ENCODE measurements at places on chromosomes 6 and 20.
A peak's percentile ranks its signal among the peaks of the same experiment; 100 is the strongest.

DNA sequence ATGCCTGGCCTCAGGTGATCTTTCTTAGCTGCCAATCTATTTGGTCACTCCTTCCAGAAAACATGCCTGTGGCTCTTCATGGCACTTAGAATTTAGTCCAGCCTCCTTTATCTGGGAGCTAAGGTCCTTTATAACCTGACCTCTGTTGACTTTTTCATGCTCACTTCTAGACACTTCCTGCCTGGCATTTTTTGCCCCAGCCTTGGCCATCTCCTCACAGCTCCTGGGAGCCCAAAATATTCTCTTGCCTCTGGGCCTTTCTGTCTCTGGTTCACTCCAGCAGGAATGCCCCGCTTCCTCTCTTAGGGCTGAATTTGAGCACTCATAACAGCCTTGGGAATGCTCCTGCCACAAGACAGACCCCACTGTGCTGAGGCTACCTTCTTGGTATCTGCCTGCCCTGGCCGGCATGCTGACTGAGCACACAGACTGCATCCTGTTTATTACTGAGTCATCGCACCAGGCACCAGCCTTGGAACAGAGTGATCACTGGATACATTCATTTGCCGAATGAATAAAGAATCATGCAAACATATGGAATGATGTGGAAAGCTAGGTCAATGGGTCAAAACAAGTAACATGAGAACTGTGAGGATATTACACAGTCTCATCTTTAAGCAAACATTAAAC, 5.8 kb upstream of the EEF1E1 start:
- DNase-seq, result no peak

GRCh38 chr20:51422514-51423289, 119.8 kb downstream of the NFATC2 start:
- no peak for DNase-seq

- no peak for DNase-seq
These were observed 664.8 kb upstream of the MMS22L start for GRCh38 chr6:97947841-97948240.

DNA sequence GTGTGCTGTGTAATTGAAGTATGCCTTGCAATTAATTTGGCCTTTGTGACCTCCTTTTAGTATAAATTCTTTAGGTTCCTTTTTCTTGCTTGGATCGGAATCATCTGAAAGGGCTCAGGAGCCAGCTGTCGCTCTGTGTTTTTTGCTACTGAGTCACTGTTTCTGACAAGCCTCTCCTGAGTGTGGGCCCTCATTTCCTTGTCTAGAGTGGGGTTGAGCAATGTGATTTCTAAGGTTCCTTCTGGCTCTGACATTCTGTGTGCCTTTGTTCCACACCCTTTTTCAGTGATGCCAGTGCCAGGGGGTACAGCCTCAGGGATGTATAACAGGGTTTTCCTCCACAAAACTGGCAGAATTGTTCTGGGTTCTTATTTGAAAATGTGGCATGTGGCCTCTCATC, 26.5 kb downstream of the DAAM2 start:
- no peak for DNase-seq

DNA sequence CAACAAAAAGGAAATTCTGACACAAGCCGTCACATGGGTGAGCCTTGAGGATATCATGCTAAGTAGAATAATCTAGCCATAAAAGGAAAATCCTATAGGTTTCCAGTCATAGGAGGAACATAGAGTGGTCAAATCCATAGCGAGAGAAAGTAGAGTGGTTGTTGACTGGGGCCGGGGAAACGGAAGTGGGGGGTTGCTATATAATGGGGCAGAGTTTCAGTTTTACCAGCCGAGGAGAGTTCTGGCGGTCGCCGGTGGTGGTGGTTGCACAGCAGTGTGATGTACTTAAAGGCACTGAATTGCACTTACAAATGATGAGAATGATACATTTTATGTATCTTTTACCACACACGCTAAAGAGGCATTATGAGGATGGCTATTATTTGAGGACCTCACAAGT, 4.9 kb downstream of the GPR31 start:
- DNase-seq, result no peak

GRCh38 chr6:141210901-141211300, 921.8 kb upstream of the GJE1 start:
- no peak for DNase-seq

DNA sequence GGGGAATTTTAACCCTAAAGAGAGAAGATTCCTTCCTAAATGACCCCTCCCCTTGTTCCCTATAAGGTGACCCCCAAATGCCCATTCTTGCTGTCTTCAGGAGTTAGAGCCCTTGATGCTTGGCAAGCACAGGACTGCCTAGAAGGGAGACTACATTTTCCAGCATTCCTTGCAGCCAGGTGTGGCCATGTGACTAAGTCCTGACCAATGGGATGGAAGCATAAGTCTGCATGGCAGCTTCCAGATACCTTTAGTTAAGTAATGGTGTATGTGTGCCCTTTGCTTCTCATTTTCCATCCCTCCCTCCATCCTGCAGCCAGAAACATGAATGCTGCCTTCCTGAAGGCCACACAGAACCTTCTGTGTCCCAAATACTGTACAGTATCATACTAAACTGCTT, 5.5 kb downstream of the BFSP1 start:
- no peak for DNase-seq

DNA sequence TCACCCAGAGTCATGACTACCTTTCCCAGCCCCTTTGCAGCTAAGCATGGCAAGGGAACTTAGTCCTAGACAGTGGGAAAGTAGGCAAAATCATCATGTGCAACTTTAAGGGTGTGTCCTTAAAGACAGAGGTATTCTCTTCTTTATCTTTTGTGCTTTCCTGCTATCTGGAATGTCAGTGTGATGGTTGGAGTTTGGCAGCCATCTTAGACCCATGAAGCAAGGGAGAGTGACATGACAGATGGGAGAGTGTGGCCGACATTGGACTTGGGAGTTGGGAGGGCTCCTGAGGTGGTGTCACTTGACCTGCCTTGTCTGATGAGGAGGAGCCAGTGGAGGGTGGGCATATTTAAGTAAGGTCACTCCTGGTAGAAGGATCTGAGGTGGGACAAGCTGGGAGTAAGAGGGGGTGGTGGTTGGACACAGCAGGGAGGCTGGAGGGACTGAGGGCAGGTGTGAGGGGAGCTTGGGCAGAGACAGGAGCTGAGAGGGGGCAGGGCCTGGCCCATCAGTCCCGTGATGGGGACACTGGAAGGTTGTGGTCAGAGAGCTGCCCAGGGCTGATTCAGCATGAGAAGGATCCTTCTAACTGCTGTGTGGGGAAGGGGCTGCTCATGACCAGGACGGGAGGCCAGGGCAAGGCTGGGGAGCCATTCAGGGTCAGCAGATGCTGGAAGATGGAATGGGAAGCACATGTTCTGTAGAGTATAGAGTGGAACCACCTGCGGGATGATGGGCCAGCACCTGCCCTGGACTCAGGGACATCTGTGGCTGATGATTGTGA, 29.5 kb upstream of the SULF2 start:
- DNase-seq, result no peak

DNA sequence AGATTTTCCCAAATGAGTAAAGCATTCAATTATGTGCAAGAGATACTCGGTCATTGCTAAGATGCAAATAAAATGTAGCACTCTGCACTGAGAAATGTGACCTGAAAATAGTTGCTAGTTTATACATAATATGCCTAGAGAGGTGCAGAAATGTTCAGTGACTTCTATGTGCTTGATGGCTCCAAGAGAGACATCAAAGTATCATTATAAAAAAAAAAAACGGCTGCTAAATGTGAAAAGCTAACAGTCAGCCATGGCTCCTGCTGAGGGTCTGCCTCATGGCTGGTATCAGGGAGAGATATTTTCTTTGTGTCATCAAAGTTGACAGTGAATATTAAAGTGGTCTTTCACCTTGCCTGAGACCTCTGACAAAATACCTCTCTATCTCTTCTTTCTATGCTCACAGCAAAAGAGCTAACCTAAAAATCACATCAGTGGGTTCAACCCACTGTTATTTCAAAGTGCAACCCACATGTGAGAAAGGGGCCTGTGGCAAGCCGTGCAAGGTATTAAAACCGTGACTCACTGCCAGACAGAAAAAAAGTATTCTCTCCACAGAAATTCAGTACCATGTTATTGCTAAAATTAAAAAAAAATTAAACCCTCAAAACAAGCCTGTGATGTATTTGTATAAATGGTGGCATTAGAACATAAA, 259.0 kb downstream of the HIVEP2 start:
- DNase-seq, result no peak

DNA sequence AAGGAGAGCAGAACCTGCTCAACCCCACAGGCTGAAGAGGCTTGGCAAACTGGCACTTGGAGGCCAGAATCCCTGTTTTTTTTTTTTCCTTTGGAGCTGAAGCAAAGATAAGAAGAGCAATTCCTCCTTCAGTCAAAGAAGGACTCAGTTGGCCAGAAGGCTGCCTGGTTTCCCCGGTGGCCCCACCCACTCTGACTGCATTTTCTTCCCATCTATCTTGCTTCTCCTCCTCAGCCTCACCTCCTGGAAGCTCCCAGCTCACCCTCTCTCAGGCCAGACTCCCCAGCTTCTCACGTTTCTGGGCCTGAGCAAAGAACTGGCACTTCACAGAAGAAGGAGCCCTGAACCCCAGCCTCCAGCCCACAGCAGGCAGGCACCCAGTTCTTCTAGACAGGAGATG, 2.4 kb downstream of the LRFN2 start:
- no peak for DNase-seq

GRCh38 chr6:43927532-43928210, 157.7 kb downstream of the VEGFA start:
- peak; percentile 22 for DNase-seq

- peak; percentile 43 for DNase-seq
These were observed 9.4 kb upstream of the HDDC2 start for GRCh38 chr6:125310994-125311649.

DNA sequence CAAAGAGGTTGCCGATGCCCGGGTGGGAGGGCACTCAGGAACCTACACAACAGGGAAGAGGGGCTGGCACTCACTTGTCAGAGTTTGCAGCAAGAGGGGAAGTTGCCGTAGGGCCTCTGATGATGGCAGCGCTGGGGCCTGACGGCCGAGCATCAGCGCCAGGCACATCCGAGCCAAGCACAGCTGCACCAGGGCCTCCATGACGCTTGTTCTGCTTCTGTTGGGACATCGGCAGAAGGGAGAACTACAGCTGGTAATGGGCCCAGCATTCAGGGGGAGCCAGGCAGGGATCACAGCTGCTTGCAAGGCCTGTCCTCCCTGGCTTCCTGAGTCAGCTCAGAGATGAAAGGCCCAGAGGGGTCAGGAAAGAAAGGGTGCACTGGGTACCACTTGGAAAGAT, 367.7 kb downstream of the CDH4 start:
- DNase-seq, result no peak

- DNase-seq, result no peak
These were observed 34.0 kb downstream of the NCOA6 start for GRCh38 chr20:34791289-34792020.

GRCh38 chr6:143772116-143773086, 70.7 kb upstream of the LTV1 start:
- no peak for DNase-seq

DNA sequence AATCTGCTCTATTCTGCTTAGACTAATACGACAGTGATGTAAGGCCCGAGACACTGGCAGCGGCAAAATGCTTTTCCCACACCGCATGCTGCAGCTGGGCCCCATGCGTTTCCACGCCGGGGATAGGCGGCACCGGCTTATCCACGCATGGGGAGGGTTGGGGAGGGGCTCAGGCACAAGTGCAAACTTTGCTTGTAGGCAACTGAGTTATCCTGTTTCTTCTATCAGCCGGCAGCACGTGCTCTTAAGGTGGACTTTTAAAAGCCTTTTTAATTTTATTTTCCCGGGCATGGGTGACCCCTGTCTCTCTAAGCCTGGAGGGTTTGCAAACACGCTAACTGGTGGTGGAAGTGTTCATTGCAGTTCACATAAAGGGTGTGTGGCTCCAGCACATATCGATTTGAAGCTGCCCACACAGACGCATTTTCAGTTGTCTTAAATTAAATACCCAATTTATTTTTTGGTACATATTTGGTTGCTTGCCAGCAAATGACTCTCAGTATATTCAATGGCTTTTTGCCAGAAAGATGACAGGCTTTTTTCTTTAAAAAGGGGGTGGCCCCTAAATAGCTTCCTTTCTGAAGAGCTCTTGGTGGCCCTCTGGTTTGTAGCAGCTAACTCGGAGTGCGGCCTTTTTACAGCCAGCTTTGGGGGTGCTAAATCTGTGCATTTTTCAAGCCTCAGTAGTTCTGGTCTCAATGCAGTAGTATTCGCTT, 561.8 kb upstream of the AGPAT4 start:
- no peak for DNase-seq

GRCh38 chr20:62902926-62903615, 23.2 kb downstream of the DIDO1 start:
- DNase-seq, result no peak

GRCh38 chr6:27765028-27765590, 147.1 kb downstream of the OR2B2 start:
- DNase-seq, result no peak

- no peak for DNase-seq
These were observed 118.7 kb downstream of the TOX2 start for GRCh38 chr20:44033344-44033743.

- DNase-seq, result no peak
These were observed 188.2 kb downstream of the NFATC2 start for GRCh38 chr20:51354191-51354768.

GRCh38 chr6:79648328-79648727, 17.2 kb downstream of the SH3BGRL2 start:
- no peak for DNase-seq

DNA sequence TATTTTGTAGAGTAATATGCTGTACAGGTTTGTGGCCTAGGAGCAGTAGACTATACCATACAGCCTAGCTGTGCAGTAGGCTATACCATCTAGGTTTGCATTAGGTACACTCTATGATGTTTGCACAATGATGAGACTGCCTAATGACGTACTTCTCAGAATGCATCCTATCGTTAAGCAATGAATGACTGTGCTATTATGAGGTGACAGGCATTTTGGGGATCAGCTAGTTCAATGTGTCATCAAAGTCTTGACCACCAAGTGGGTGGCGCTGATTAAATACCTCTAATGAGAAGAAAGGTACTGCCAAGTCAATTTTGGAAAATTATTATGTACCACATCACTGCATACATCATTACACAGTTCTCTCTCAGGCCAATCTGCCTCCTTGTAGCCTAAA, 190.2 kb downstream of the BACH2 start:
- DNase-seq, result no peak

GRCh38 chr6:159913862-159914564, 23.2 kb downstream of the MAS1 start:
- DNase-seq, result no peak

GRCh38 chr6:26350858-26351543, 14.0 kb upstream of the BTN3A2 start:
- DNase-seq, result no peak

- no peak for DNase-seq
These were observed 6.2 kb downstream of the LMBRD1 start for GRCh38 chr6:69790629-69791028.
